ENCODE measurements at places on chromosomes 11 and 22.

DNA sequence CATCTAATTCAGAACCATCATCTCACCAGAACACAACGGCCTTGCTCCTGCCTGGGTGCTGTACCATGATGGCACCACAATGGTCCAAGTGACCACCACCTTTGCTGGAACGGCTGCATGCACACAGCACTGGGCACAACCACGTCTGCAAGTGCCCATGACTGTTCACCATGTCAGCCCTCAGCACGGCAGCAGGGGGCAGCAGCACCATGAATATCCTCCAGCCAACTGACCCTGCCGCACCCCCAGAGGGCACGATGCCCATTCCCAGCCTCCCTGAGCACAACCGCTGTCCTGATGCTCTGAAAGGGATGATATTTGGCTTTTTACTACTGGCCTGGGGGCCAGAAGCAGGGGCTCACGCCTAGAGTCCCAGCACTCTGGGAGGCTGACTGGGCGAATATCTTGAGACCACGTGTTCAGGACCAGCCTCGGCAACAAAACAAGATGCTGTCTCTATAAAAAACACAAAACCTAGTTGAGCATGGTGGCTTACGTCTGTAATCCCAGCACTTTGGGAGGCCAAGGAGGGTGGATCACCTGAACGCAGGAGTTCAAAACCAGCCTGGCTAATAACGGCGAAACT, 25.7 kb downstream of the DRD4 start:
- no peak for DNase-seq

GRCh38 chr11:28228196-28228895, 120.2 kb downstream of the METTL15 start:
- no peak for DNase-seq

DNA sequence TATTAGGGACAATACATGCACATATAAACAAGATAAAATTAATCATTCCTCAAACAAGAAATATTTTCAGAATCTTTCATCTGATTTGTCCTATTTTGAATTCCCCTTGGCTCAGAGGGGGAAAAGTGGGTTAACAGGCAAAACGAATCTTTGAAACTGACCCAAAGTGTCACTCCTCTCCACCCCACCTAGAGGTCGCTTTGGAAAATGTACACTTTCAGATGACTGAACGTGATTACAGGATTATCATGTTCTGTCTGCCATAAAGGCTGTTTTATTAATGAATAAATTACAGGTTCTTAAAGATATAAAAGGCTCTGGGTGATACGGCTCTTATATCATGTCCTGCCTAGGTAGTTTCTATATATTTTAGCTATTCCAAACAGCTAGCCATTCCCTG, 1735.0 kb downstream of the LRRC4C start:
- DNase-seq = no peak

GRCh38 chr11:9530901-9531625, 42.4 kb upstream of the WEE1 start:
- no peak for DNase-seq

Measured in stimulated activated CD8-positive, alpha-beta memory T cell treated with anti-CD3 and anti-CD28 coated beads, Interleukin-4, amount 100 ng/mL, for 1 hour (primary cell).